ENCODE measurements at places on chromosomes 6 and 20.
A peak's percentile ranks its signal among the peaks of the same experiment; 100 is the strongest.

DNA sequence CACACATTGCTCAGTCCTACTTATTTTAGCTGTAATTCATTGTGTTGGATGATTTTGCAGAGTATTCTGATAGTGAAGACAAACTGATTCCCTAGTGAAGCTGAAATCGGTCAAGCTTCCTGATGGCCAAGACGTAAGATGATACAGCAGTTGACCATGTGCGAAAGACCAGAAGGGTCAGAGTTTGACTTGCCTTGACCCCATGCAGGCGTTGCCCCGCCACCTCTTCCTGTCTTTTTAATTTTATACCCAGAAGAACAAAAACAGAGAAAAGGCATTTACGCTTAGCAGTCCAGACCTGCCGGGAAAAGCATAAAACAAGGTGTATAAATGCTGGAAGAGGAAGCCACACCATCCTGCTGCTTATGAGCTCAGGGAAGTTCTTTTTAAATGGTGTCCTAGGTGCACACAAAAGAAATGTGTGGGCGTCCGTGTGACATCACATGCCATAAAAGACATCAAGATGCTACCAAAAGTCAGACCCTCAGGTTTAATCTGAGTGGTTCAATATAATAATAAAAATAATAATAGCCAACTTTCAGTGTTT, 32.2 kb downstream of the TSHZ2 start:
- no peak for DNase-seq

GRCh38 chr6:54173089-54173488, 61.8 kb downstream of the MLIP start:
- no peak for DNase-seq

- DNase-seq, result no peak
Measured at GRCh38 chr6:107819964-107820337, 4.2 kb downstream of the SCML4 start.

GRCh38 chr6:142087950-142088857, 44.5 kb upstream of the GJE1 start:
- DNase-seq, result no peak

GRCh38 chr20:58868795-58869194, 16.3 kb downstream of the GNAS start:
- no peak for DNase-seq

- DNase-seq, result no peak
Measured at GRCh38 chr20:53708129-53708968, 114.7 kb upstream of the ZNF217 start.

DNA sequence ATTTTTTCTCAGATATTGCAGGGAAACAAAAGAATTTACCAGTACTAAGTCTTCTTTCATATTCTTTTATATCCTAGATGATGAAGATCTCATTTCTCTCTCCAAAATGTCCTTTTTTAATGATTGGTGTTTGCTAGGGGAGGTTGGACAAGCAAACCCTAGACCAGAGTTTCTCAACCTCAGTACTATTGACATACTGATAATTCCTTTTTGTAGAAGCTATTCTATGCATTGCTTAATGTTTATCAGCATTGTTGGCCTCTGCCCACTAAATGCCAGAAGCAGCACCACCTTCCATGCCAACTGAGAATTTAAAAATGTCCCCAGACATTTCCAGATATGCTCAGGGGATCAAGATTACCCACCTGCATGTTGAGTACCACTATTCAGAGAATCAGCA, 14.4 kb upstream of the TFAP2B start:
- no peak for DNase-seq

DNA sequence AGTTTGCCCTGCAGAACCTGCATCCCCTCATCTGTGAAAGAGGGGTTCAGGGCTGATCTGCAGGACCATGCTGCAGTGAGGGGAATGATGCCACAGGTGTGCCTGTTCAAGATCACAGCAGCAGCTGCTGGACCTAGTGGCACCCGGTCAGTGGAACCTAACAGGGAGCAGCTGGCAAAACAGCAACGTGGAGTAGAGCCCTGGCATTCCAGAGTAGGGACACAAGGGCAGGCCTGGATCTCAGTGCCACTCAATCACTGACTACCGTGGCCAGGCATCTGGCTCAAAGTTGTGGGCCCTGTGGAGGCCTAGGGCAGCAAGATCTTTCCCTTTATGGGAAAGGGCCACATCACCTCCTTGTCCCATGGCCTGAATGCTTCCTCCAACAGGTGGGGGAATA, 62.2 kb downstream of the INSM1 start:
- no peak for DNase-seq

DNA sequence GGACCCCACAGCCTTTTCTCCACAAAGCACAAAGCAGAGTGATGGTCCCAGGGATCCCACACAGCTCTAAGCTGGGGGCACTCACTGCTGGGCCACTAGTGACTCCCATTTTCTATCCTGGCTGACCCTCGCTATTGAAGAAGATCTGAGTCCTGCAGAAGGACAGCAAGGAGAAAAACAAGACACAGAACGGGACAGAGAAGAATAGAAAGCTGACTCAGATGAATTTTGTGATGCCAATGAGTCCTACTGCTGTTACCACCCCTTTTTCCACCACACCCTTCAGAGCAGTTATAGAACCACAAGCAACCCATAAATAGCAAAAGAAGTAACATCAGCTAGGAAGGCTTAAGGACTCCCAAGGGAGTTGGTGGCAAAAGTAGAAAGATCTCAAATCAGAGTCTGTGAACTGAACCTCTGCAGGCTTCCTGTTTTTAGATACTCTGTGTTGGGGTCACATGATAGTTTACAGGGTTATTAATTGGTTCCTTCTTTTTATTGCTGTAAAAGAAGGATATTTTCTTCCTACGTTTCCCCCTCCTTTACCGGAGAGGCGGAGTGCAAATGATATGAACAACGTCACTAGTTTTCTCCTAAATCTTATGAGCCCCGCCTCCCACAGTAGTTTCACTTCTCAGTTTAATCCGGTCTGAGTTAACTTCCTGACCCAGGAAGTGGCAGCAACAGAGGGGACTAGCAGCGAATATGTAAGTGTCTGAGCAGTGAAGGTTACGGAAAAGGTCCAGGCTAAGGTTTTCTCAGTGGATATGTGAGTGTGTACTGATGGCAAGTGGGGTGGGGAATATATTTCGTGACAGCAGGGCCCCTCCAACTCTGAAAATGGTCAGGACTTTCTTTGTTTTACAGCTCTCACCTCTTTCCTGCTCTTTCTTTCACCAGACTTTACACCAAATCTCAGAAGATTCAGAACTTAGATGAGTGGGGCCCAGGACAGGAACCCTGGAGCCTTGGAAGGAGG, at the start of gene TRIM38:
Gene TRIM38, plus strand, starts transcription at position 654 of the 979 bp plus-strand sequence. CDS start 3,721 bp downstream, outside the sequence.
- DNase-seq, result peak; percentile 12

- no peak for DNase-seq
Measured at GRCh38 chr6:107807196-107807811, 16.8 kb downstream of the SCML4 start.

DNA sequence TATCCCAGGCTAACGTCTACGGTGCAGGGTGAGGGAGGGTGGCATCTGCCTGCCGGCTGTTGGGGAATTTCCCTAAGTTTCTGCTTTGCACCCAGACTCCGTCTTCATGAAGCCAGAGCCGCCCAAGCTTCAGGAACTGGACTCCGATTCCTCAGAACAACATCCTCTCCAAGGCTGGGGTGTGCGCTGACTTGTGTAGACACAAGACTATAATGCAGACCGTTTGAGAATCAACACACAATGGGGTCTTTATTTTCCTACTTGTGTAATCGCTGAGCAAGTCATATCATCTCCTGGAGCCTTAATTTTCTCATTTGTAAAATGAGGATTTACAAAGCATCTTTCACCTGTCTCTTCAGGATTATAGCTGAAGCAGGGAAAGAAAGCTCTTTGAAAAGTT, 160.5 kb upstream of the AGPAT4 start:
- no peak for DNase-seq

DNA sequence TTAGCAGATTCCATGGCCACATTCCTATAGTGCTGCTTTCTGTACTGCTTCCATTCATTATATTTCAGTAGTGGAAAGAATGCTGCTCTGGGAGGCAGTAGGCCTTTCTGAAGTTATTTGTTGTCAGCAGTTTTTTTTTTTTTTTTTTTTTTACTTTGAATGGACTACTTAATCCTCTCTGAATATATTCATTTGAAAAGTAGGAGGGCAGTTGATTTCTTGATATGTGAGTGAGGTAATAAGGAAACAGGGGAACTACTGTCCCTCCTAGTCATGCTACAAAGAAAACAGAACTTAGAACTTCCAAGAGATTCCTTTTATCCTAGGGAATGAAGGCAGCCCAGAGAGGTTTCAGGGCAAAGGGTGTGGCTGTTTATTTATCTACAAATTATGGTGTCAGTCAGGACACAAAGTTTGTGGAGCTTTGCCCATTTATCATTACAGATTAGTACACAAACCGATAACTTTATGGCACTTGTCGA, 155.9 kb downstream of the JARID2 start:
- DNase-seq, result no peak

- no peak for DNase-seq
Measured at GRCh38 chr6:163460307-163460782, 45.8 kb downstream of the QKI start.

DNA sequence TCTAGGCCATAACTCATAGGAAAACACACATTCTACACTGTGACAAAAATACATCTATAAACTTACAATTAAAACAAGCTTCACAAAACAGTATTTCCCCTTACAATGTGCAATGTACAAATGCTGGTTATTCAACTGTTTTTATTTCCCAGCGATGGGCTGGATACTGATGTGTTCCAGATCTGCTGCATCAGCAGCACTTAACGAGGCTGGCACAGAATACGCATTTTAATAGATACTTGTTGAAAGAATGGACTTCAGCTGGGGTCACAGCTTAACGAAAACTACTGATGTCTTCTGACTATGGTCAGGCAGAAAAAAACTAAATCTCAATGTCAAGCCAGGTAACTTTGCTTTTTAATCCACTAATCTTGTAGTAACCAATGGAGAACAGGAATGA, 70.9 kb downstream of the B4GALT5 start:
- DNase-seq, result no peak

DNA sequence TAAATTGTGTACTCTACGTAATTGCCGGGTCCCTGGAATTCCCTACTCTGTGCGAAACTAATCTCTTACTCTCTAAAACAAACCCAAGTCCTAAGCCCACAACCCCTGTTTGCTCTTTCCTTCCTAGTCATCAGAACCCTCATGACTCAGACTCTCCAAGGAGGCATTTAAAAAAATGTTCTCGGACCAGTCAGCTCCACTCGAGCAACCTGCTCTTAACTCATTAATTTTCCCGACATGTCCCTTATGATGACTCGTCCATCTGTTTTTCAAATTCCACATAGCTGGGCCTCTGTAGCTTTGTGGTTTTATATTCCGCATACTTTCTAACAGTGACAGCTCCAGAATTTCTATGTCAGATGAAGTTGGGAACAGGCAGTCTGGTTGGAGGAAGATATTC, 2.6 kb upstream of the MUC22 start:
- DNase-seq, result no peak

- DNase-seq, result no peak
Measured at GRCh38 chr6:27830212-27830599, 82.0 kb downstream of the OR2B2 start.

- no peak for DNase-seq
Measured at GRCh38 chr20:32436142-32436861, 78.2 kb downstream of the ASXL1 start.

DNA sequence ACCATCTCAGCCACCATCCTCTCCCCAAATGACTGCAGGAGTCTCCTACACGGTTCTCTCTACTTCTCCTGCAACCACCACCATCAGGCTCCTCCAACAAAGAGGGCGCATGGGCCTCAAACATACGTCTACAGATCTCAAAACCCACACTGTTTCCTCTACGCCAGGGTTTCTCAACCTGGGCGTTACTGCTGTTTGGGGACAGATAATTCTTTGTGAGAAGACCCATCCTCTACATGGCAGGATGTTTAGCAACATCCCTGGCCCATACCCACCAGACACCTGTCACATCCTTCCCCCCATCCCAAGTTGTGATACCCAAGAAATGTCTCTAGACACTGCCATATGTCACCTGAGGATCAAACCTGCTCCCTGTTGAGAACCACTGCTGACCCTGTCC, 45.0 kb downstream of the ELMO2 start:
- DNase-seq, result no peak

DNA sequence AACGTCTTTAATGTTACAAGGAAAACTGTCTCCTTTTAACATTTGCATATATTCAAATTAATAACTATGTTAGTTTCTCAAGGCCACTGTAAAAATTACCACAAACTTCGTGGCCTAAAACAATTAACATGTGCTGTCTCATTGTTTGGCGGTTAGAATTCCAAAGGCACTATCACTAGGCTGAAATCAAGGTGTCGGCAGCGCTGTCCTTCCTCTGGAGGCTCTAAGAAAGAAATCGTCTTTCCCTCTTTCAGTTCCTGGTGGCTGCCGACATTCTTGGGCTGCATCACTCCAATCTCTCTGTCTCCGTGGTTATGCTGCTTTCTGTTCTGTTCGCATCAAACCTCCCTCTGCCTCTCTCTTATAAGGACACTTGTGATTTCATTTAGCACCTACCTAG, 4.2 kb downstream of the TPD52L1 start:
- no peak for DNase-seq

- DNase-seq, result no peak
Measured at GRCh38 chr20:44109951-44110361, 77.0 kb downstream of the JPH2 start.

- no peak for DNase-seq
Measured at GRCh38 chr6:87913974-87914373, 133.7 kb upstream of the SPACA1 start.

- DNase-seq, result no peak
Measured at GRCh38 chr6:98836962-98837944, 2.9 kb downstream of the POU3F2 start.

Data from NCI-H187 treated with DMSO at 0.1 percent for 48 hours (cell line).